ENCODE measurements at places on chromosomes 3 and 15.

- DNase-seq = no peak
Observed at GRCh38 chr3:24012589-24013269, 67.6 kb downstream of the NR1D2 start.

GRCh38 chr3:181623924-181624694 lies 87.6 kb upstream of the SOX2 start:
- DNase-seq = no peak

DNA sequence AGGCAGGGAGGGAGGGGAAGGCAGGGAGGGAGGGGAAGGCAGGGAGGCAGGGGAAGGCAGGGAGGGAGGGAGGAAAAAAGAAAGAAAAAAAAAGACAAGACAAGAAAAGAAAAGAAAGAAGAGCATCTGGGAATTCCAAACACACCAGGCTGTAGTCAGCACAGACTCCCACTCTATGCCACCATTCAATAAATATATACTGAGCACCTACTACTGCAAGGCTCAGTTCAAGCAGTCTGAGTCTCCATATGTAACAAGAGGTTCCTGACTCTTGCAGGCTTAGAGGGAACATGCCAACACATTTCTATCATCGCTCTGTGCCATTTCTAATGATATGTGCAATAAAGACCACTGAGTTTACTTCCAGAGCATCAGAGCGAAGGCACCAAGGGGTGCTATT lies 47.7 kb downstream of the ANXA2 start:
- DNase-seq = no peak

GRCh38 chr3:10779293-10779805 lies 36.7 kb upstream of the SLC6A11 start:
- DNase-seq = no peak

- peak; percentile 18 for DNase-seq
Observed at GRCh38 chr3:70064194-70064779, 64.8 kb downstream of the SAMMSON start.

DNA sequence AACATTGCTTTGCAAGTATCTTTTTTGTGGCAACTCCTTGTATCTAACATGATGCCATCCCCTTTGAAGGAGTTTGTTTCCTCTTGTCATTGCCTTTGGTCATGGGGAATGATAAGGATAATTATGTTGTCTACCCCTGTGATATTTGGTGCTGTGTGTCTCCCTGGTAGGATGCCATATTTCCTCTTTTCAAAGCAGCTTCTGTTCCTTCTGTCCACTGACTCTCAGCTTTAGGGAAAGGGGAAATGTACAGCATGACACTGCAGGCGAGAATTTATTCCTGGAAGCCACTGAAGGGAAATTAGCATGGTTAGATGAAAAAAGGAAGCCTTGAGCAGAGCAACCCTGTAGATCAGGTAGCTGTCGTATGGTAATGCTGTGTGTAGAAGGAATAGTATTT lies 576.7 kb downstream of the CADM2 start:
- no peak for DNase-seq

- no peak for DNase-seq
Observed at GRCh38 chr15:58864602-58865424, 68.7 kb downstream of the SLTM start.

DNA sequence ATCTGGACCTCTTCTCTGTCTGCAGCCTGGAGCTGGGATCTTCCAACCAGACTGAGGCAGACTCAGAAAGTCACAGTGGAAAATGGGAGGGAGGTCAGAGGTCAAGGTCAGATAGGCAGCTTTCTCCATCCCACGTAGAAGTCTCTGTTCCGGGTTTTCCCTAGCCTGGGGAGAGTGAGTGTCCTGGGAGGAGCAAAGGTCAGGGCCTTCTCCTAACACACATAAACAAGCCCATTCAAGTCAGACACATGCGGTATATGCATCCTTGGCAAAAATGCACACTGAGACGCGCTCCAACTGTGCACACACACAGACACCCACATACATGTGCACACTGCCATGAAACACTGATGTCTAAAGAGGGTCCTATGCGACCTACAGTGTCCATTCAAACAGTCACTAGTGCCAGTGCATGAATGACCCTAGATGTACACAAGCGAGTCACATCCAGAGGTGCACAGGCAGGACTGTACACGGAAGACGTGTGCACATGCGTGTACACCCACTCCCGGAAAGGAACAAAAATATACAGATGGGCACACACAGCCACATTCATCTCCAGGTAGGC lies 681 bp downstream of the TWF2 start:
- DNase-seq = no peak

GRCh38 chr3:16118396-16118795 lies 56.1 kb upstream of the GALNT15 start:
- DNase-seq = no peak

DNA sequence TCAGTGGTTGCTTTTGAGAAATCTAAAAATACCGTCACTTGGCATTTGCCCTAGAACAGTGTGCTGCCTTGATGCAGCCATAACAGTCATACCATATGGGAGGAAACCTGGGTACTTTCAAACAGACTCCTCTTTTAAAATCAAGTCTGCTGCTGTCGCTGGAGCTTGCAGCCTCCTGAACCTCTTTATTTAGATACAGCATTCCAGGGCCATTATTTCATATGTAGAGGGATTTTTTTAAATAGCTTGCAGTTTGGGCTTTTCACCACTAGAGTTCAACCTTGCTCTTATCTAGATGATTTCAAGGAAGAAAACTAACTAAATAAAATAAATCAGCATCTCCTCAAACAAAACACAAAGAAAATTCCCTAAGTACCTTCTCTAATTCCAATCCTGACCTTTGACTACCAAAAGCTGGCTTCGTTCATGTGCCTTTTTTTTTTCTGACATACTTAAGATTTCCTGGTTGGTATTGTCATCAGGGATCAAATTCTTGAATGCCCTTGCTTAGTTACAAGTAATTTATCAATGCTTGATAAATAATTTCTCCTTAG lies 111.6 kb downstream of the KBTBD8 start:
- DNase-seq = no peak

- no peak for DNase-seq
Observed at GRCh38 chr3:147843331-147843730, 434.2 kb downstream of the ZIC1 start.

- DNase-seq = no peak
Observed at GRCh38 chr3:190088890-190089289, 31.8 kb downstream of the P3H2 start.

DNA sequence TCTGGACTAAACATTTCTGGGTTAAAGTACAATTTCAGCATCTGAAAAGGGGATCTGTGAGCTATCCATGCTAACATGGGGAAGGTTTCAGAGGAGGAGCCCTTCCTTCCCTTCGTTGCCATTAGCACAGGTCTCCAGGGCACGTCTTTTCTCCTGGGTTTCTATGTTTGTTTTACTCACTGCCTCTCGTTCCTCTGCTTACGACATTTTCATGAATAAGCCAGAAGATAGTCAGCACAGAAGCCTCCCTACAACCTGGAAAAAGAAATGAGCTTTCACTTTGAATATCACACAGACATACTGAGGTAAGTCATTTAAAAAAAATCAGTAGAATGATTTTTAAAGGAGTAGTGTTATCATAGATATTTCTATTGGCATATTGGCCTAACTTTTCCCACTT lies 117.2 kb upstream of the KCNMB2 start:
- DNase-seq = no peak

GRCh38 chr3:13012221-13012691 lies 61.0 kb downstream of the IQSEC1 start:
- DNase-seq = no peak

GRCh38 chr15:81608309-81608829 lies 234.4 kb upstream of the TMC3 start:
- no peak for DNase-seq

GRCh38 chr3:99950921-99951320 lies 133.3 kb downstream of the CMSS1 start:
- no peak for DNase-seq

- no peak for DNase-seq
Observed at GRCh38 chr3:45057557-45057956, 31.5 kb downstream of the CLEC3B start.

All from frontal cortex (tissue), 4 donors.